Myocyte (in vitro differentiated cells): ENCODE measurements at places on chromosomes 6 and 20. TPM values are rescaled to one million over a fixed set of nuclear protein-coding genes. Genes with fewer than 3 reads are reported as not detected.
A peak's percentile ranks its signal among the peaks of the same experiment; 100 is the strongest.

DNA sequence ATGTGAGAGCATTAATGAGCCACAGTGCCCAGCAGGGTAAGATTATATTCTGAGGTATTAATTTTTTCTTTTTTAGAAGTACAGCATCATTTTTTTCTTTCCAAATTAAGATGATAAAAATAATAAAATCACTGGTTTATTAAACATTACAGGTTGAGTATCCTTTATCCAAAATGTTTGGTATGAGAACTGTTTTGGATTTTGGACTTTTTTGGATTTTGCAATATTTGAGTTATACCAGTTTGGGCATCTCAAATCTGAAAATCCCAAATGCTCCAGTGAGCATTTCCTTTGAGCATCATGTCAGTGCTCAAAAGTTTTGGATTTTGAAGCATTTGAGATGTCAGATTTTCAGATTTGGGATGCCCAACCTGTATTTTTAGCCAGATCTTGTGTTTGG is 44.4 kb downstream of the ENPP1 start:
- DNase-seq, result no peak

- DNase-seq, result no peak
These were observed 67.7 kb upstream of the PLEKHG1 start for GRCh38 chr6:150531957-150532356.

- peak; percentile 94 for DNase-seq
These were observed 116.2 kb upstream of the STMND1 start for GRCh38 chr6:16985513-16986284.

- DNase-seq, result no peak
These were observed 116.9 kb downstream of the TTLL2 start for GRCh38 chr6:167441715-167442206.

DNA sequence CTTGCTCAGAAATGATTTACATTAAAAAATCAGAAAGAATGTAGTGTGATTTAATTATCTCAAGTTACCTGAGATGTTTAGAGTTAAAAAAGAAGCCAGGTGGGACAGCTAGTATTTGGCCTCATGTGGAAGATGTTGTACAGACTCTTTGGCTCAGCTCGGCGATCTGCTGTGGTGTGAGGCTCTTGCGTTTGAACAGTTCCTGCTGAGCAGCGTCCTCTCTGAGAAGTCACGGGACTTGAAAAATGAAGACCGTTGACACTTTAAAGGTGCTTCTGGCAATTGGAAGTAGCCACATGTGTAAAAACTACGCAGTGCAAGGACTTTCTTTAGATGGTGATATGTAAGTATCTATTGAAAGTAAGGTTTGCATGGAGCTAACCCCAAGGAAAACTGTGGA is 169.0 kb downstream of the BACH2 start:
- DNase-seq, result no peak

- DNase-seq, result no peak
These were observed 37.6 kb downstream of the LAMP5 start for GRCh38 chr20:9551808-9552550.

- DNase-seq, result no peak
These were observed 32.9 kb upstream of the GATA5 start for GRCh38 chr20:62508641-62509051.

- DNase-seq, result no peak
These were observed 33.0 kb downstream of the TBX18 start for GRCh38 chr6:84731401-84731800.

DNA sequence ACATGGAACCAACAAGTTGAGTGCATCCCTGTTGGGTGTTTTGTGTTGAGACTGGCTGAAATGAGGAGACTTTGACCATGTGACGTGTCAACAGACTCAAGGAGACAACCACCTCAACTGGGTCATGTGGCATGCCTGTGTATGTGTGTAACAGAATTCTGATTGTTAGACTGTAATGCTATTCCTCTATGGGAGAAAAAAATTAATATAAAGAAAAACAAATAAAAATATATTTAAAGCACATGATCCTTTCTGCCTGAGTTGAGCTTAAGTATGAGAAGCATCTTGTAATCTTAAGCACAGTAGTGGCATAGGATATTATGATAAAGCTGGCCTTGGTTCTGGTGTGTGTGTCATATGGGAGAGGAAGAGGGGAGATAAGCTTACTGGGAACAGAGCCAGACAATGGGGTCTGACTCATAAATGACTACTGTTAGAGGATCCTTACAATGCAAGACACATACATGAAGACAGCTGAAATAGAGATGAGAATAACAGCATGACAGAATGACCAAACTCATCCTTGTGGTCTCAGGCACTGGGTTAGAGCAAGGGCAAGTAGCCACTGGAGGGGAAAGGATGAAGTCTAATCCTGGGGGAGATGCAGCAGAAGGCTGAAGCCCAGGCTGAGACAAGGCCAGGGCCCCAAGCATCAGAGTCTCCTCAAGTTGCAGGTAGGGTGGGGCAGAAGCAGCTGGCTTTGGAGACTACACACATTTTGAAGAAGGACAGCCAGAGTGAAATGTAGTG is 9.2 kb downstream of the TP53INP2 start:
- peak; percentile 94 for DNase-seq

- no peak for DNase-seq
These were observed 65.7 kb downstream of the MRPL14 start for GRCh38 chr6:44061375-44062104.

DNA sequence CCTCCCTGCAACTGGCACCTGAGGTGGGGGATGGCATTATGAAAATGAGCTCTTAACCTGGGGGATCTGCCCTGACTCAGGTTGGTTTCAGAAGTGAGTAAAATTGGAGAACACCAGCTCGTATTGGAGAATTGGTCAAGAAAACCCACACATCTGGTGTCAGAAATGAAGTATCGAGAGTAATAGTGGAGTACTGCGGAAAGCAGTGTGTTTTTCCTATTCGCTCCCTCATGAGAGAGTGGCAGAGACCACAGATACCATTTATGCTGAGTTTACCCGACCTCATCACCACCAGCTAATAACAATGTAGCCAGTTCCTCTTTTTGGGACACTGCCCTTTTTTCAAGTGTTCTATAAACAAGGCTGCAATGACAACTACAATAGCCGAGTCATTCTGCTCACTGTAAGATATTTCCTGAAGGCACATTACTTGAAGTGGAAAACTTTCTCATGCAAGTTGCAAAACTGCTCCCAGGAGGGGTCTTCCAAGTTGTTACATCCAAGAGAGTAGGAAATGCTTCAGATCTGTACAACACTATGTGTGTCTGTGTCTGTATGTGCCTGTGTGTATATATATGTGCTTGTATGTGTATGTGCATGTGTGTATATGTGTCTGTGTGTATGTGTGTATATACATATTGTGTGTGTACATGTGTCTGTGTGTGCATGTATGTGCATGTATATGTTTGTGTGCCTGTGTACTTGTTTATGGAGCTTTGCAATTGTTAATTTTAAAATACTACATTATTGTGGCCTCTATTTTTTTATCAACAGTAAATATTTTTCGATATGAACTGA is 106.0 kb upstream of the CST7 start:
- DNase-seq, result no peak

DNA sequence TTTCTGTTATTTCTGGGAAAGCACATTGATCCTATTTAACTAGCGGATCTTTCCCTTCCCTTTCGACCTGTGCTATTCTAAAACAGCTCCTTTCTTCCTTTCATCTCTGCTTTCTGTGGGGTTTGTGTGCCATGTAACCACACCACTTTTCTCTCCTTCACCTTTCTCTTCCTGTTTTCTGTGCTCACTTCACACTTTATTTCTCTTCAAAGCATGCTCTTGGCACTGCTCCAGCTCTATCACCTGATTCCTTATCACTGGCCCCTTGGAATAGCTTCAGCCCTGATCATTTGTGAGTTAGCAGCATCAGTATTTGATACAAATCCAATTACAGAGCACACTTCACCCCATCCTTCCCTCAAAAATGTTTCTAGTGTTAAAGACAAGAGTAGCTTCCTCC is 8.1 kb upstream of the METTL24 start:
- DNase-seq, result no peak

- DNase-seq, result no peak
These were observed 3.2 kb downstream of the ZMYND8 start for GRCh38 chr20:47353239-47353691.

GRCh38 chr6:14537030-14537429 is 419.5 kb downstream of the CD83 start:
- DNase-seq, result no peak

DNA sequence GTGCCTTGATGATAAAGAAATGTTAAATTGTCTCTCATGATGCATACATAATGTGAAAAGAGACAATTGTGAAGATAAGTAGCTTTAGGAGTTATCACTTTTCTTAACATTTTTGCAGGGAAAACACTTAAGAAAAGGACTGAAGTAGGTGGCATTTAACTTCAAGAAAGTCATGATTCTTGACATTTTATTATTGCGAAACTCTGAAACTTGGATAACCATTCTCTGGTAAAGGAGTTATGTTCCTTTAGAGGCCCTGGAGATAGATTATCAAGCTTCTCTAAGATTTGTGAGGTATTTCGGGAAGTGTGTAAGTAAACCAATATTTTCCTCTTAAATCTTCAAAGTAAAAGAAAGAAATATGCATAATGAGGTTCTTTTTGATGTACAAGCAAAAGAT is 38.5 kb downstream of the HTR1B start:
- no peak for DNase-seq

GRCh38 chr20:32056708-32057483 is 4.9 kb downstream of the HCK start:
- no peak for DNase-seq

DNA sequence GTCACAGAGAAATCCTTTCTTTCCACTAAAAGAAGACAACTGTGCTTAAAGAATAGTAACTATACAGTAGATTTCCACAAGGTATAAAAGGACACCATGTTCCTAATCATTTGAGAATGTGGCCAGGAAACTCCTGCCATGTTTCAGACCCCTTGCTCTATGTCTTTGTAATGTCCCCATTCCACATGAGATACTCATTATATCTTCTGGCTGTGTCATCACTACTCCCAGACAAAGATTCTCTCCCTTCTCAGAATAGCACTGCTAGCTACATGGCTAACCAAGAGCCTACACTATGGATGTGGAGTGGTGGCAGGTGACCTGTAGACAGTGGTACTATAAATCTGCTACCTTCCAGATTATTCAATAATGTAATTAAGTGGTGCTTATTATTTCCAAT is 218.1 kb upstream of the MCHR2 start:
- no peak for DNase-seq

GRCh38 chr6:7528565-7528964 is 12.9 kb upstream of the DSP start:
- DNase-seq, result peak; percentile 52

DNA sequence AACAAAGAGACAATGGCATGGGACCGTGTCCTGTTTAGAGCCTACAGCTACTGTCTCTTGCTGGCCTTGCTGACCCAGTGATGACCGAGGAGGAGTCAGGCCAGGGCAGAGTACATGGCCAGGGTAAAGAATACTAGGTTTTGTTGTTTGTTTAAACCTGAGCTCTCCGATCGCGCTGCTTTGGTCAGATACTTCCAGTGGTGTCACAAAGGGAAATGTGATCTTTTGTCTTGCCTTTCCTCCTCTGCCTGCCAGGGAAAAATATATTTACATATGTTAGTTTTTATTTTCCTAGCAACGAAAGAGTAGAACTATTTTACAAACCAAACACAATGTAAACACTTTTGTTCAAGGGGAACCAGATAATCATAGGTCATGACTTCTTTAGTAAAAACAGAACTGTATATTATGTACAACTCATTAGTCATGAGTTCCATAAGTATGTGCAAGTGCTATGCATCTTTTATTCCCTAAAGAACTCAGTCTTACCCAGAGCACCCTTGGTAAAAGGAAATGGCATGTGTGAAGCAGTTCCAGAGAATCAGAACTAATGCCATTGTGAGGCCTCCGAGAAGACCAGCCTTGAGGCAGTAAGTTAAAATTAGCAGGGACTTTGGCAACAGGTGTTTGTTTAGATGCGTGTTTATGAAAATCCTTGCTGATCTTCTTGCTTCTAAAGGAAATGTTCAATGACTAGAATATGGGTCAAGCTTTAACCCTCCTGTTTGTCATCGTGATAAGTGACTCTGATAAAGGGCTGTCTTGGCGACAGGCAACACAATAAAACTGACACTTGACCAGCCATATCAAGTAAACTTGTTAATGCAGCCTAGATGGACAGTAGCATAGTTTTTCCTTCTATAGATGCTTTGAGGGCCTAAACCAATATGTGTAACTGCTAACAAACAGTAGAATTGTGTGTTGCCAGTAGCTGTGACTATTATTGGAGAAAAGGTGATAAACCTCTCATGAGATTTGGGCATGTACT is 204.6 kb downstream of the NKAIN2 start:
- peak; percentile 52 for DNase-seq

- no peak for DNase-seq
These were observed 32.7 kb upstream of the MRPS10 start for GRCh38 chr6:42250274-42250931.

GRCh38 chr6:69802995-69803394 is 6.2 kb upstream of the LMBRD1 start:
- DNase-seq, result no peak

GRCh38 chr6:113104951-113105350 is 752.2 kb upstream of the MARCKS start:
- no peak for DNase-seq

DNA sequence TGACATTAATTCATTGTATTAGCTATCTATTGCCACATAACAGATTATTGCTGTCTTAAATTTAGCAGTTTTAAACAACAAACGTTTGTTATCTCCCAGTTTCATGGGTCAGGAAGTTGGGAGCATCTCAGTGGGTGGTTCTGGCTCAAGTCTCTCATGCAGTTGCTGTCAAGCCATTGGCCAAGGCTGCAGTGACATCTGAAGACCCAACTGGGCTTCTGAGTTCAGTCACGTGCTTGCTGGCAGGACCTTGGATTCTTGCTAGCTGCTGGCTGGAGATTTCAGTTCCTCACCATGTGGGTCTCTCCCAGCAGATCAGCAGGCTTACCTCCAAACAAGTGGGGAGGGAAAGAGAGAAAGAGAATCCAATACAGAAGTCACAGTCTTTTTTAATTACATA is 152.6 kb upstream of the EXOC2 start:
- no peak for DNase-seq

GRCh38 chr6:87664921-87665485 is 37.0 kb downstream of the AKIRIN2 start:
- no peak for DNase-seq

DNA sequence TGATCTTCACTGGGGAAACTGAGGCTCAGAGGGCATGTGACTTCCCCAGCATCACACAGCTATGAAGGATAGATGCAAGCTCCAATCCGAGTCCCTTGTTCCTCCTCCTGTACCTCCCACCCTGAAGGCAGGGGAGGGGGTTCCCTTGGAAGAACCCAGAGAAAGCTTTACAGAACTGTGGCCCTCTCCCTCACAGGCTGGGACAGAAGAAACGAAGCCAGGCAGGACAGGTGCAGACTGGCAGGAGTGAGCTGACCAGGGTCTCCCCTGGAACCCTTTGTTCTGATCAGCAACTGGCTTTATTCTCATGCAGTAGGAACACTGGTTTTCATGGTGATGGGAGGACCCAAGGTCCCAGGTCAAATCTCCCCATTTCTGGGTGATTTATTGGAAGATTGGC is 90.2 kb downstream of the TMEM242 start:
- DNase-seq, result no peak

- DNase-seq, result no peak
These were observed 4.4 kb upstream of the PXDC1 start for GRCh38 chr6:3755637-3756545.

Gene SMLR1
- not detected in 2 replicates for total RNA-seq

Gene TTBK1
- total RNA-seq, result not detected in 2 replicates

Gene RSPH4A
- total RNA-seq, result 1.2 and 1.9 TPM in 2 replicates

Gene CENPB
- 86.0 and 88.2 TPM in 2 replicates for total RNA-seq

Gene PRR18
- 0.21 TPM in 1 of 2 replicates, not detected in the other for total RNA-seq

Gene LHFPL5
- not detected in 2 replicates for total RNA-seq

Gene KIAA1755
- total RNA-seq, result 0.16 and 0.57 TPM in 2 replicates

Gene DEFB132
- total RNA-seq, result not detected in 2 replicates

Gene GPSM3
- total RNA-seq, result 0.27 TPM in 1 of 2 replicates, not detected in the other
